ENCODE measurements at places on chromosomes 1 and 21. TPM values are rescaled to one million over a fixed set of nuclear protein-coding genes. Genes with fewer than 3 reads are reported as not detected.

DNA sequence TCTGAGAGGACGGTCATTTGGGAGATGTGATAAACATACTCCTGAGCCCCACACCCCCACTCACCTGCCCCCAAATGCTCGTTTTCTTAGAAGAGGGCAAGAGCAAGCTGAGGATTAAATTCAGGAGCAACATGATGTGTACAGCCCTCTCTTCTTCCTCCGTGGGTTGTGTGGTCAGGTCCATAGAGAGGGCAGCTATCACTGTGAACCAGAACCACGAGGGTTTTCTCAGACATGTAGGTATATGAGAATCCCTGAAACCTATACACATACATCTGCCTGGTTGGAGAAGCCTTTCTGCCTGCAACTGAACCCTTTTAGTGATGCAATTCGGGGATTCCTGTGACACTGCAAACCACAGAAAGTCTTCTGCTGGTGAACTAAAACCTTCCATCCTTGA is 38.9 kb downstream of the PGM1 start:
- no peaks in the 10 kb centered on the region for H3K4me1 ChIP-seq
- no peak overlapping the region for H3K4me3 ChIP-seq
- DNase-seq, result no peak
- H3K27ac ChIP-seq, result no peak overlapping the region
- peaks cover 18% of the 10 kb centered on the region for H3K36me3 ChIP-seq
- no peaks in the 10 kb centered on the region for H3K27me3 ChIP-seq

DNA sequence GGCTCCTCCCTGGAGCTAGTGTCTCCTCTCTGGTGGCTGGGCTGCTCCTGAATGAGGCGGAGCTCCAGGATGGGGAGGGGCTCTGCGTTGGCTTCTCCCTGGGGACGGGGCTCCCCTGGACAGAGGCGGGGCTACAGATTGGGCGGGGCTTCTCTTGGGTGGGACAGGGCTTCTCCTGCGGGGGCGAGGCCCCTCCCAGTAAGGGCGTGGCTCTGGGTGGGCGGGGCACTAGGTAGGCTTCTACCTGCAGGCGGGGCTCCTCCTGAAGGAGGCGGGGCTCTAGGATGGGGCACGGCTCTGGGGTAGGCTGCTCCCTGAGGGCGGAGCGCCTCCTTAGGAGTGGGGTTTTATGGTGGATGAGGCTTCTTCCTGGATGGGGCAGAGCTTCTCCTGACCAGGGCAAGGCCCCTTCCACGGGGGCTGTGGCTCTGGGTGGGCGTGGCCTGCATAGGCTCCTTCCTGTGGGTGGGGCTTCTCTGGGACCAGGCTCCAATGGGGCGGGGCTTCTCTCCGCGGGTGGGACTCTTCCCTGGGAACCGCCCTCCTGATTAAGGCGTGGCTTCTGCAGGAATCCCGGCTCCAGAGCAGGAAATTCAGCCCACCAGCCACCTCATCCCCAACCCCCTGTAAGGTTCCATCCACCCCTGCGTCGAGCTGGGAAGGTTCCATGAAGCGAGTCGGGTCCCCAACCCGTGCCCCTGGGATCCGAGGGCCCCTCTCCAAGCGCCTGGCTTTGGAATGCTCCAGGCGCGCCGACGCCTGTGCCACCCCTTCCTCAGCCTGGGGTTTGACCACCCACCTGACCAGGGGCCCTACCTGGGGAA is 22.7 kb upstream of the ARF1 start:
- peaks cover 70% of the 10 kb centered on the region for H3K27me3 ChIP-seq
- no peak overlapping the region for H3K4me3 ChIP-seq
- H3K36me3 ChIP-seq, result no peaks in the 10 kb centered on the region
- H3K27ac ChIP-seq, result no peak overlapping the region
- peaks cover 7% of the 10 kb centered on the region for H3K4me1 ChIP-seq
- DNase-seq, result peak; percentile 84

- no peak overlapping the region for H3K4me3 ChIP-seq
- H3K27me3 ChIP-seq, result peaks cover 14% of the 10 kb centered on the region
- H3K36me3 ChIP-seq, result no peaks in the 10 kb centered on the region
- no peak overlapping the region for H3K27ac ChIP-seq
- H3K4me1 ChIP-seq, result peaks cover 12% of the 10 kb centered on the region
- DNase-seq, result peak; percentile 77
Observed at GRCh38 chr1:22976461-22977243, 4.0 kb upstream of the LACTBL1 start.

DNA sequence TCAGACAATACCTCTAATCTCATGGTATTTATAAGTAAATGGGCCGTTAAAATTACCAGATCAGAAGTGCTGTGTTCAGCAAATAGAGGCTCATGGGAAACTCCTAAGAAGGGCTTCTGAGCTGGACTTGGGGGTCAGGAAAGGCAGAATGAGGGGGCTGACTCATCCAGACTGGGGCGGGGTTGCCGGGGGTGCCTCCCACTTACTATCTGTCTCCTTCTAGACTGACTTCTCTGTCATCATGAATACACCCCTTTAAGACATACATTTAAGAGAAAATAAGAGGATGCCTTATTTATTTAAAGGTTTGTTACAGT is 96.0 kb upstream of the ERRFI1 start:
- no peak for DNase-seq
- H3K27me3 ChIP-seq, result no peaks in the 10 kb centered on the region
- H3K4me1 ChIP-seq, result peaks cover 34% of the 10 kb centered on the region
- no peaks in the 10 kb centered on the region for H3K36me3 ChIP-seq
- no peak overlapping the region for H3K4me3 ChIP-seq

Gene ZNF593OS
- polyA plus RNA-seq, result 0.26 TPM

Gene GBP4
- 28.5 TPM for polyA plus RNA-seq

DNA sequence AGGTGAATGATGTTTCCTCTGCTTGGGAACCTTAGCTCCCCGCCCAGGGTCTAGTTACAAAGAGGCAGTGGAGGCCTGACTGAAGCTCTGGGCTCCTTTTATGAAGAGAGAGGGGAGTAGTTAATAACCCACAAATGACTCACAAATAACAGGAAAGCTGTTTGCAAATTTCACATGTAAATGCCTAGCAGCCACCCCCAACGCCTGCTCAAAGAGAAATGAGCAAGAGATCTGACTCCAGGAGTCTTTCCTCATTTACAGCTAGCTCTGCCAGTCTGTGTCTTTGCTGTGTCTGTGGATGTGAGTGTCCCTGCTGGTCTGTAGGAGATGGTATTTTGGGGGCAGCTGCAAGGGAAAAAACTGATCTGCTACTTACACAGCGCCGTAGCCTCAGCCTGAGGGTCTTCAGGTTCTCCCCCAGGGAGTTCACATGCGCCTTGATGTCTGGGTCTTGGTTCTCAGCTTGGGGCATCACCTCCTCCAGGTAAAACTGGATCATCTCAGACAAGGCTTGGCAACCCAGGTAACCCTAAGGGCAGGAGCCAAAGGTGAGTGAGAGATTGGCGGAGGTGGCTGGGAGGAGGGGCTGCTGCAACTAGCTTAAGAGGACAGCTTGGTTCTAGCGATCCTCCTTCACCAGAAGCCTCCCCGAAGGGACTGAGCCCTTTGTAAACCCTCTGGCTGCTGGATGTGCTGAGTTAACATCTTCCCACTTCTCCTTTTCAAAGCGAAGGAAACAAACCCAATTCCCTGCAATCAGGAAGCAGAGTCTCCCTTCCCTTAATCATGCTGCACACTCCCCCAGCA is at the start of gene IL19:
IL19 (plus strand) TSS at position 243 of the 807 bp plus-strand sequence. CDS start 65,890 bp downstream, outside the sequence.
- H3K4me1 ChIP-seq, result peaks cover 60% of the 10 kb centered on the region
- H3K27ac ChIP-seq, result peak within 1 kb of the TSS; percentile 76
- no peaks in the 10 kb centered on the region for H3K36me3 ChIP-seq
- H3K4me3 ChIP-seq, result peak within 1 kb of the TSS; percentile 13
- no peaks in the 10 kb centered on the region for H3K27me3 ChIP-seq

Data from spleen (tissue), 13 donors.